Fibroblast of skin of back (primary cell): ENCODE measurements at places on chromosomes 1 and 21.

DNA sequence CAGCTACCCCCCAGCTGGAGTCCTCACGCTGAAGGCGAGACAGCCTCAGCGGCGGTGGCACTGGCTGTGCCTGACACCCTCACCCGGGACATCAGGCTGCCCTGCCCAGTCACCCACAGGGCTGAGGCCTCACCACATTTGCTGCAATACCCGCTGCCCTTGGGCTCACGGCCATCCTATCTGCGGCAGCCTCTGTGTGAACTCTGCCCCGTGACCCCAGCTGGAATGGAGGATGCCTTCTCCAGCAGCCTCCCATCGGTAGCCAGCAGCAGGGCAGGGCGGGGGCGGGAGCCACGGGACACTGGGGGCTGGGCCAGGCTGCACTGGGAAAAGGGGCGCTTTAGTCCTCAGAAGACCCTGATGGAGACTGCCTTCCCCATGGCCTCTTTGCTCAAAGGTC is 112.4 kb upstream of the ZBTB40 start:
- no peak for DNase-seq

DNA sequence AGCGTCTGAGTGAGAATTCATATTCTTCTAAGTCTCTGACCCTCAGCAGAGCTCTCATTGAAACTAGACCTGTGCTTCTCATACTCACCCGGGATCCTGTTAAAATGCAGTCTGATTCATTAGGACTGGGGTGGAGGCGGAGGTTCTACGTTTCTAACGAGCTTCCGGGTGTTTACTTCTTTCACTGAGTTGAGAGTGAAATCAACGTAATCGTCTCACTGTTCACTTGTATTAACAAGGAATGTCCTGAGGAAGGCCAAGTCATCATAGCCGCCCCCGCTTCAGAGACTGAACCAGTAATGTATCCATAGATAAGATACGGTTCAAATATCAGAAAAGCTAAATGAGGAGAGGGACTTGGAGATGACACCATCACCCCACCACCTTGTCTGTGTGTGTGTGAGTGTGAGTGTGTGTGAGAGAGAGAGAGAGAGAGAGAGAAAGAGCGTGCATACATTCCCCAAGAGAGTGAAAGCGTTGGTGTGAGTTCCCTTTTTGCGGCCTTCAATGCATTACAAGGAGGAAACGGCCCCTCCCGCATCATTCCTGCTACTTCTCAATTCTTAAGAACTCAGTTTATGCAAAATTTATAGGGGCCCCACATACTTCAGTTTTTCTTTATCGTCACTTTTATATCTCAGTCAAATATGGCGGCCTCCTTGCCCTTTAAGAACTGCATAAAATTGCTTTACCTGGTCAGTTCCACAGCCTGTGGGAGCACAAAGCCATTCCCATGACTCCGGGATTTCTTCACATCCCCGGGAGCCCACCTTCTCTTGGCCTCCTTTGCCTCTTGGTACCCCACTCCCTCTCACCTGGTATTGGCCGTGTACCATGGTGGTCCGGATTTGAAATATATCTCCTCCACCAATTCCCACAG is 19.8 kb downstream of the KMO start:
- no peak for DNase-seq

DNA sequence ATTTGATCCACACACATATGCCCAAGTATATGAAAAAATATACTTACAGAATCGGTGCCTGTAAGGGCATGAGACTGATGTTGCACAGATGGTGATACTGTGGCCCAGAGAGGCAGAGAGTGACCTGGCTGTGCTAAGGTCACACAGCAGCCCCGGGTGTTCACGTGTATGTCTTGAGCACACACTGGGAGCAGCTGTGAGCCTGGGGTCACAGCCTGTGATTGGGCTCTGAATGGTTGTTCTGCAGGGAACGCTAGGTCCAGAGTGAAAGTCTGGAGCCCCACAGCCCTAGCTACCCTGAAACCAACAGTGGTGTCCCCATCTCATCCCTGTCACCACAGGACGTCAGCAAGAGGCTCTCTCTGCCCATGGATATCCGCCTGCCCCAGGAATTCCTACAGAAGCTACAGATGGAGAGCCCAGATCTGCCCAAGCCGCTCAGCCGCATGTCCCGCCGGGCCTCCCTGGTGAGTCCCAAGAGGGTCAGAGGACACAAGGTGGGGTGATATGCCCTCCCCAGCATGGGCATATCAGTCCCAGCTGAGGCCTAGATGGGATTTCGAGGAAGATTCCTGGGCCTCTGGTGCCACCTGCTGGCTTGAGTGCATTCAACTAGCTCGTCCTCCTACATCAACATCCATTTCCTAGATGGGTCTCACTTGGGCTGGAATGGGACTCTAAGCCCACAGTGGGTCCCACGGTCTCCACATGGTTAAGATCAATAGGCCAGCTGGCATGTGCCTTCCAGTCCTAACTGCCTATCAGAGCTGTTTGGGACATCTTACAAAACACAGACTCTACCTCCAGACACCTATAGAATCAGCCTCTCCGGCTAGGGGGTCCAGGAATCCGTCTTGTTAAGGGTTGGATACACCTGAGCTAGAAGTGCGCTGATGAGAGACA is 19.7 kb downstream of the CDK18 start:
- DNase-seq = peak; percentile 66

GRCh38 chr1:151782741-151783140 is 7.6 kb downstream of the TDRKH start:
- DNase-seq = no peak
